ENCODE measurements at places on chromosomes 2 and 18.

DNA sequence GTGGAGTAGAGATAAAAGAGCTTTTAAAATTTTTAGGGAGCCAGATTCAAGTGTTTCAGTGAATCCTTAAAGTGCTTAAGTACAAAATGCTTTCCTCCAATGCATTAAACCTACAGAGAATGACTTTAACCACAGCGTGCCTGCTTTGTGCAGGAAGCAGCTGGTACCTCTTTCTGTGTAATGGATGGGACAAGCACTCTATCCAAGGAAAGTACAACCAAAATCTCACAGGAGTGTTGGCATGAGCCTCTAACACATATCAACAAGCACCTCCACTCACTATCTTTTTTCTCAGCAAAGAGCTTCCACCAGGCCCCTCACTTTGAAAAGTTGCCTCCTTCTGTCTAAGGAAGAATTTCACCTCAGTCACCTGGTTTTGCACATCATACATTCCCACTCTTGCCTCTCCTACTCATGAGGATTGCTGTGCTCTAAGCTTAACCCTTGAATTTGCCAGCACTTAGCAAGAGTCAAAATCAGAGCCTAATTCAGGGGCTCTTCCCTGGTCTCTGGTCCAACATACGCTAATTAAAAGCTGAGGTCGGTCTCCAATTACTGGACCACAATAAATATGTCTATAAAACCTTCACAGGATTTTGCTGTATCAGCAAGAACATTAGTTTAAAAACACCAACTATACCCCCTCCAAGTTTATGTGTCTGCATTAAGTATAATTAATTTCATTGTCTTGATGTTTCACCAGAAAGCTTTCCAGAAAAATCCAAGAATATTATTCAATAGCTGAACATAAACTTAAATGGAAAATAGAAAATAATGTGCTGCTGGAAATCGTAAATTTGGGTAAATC is 68.9 kb downstream of the ZNF521 start:
- no peak for DNase-seq

- no peak for DNase-seq
Observed at GRCh38 chr18:31252522-31252921, 65.4 kb upstream of the DSG1 start.

DNA sequence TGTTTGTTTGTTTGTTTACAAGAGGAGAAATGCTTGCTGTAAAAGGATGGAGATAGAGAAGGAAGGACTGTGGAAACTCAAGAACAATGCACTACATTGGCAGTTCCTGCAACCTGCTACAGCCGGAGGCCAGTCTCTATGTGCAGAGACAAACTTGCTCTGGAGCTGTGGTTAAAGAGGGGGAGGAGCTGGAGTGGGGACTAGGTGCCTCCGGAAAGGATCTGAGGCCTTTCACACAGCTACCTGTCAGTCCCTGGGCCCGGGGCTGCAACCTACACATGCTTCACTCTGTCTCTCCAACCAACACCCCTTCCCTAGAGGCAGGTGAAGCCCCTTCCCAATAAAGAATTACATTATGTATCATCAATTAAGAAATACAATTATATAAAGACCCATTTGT is 1234.0 kb upstream of the ZEB2 start:
- no peak for DNase-seq

GRCh38 chr18:76819411-76820136 is 2.8 kb upstream of the ZNF236 start:
- DNase-seq: no peak

GRCh38 chr18:48928787-48929186 is 22.0 kb downstream of the SMAD7 start:
- peak; percentile 96 for DNase-seq

All from COR-L47 (cell line).